Fibroblast of skin of scalp (primary cell): ENCODE measurements at places on chromosomes 3 and 15.

DNA sequence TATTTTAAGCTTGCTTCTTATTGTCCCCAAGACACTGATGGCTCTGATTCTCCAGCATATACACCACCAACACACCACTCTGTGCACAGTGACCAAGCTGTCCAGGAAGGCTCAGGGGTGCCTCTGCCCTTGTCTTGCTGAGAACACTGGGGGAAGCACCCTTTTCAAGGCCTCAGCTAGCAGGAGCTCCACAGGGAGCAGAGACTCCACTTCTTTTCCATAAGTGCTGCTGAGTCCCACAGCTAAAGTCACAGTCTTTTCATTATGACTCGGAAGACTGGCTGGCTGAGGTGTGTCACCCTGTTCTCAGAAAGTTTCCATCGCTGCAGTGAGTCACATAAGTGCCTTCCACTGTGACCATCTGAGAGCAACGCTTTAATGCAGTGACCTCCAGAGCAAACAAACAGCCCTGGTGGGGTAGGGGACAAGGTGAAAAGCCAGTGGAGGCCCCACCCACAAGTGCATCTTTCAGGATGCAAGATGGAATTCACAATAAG lies 226.9 kb upstream of the CHRNA7 start:
- DNase-seq = peak; percentile 4

DNA sequence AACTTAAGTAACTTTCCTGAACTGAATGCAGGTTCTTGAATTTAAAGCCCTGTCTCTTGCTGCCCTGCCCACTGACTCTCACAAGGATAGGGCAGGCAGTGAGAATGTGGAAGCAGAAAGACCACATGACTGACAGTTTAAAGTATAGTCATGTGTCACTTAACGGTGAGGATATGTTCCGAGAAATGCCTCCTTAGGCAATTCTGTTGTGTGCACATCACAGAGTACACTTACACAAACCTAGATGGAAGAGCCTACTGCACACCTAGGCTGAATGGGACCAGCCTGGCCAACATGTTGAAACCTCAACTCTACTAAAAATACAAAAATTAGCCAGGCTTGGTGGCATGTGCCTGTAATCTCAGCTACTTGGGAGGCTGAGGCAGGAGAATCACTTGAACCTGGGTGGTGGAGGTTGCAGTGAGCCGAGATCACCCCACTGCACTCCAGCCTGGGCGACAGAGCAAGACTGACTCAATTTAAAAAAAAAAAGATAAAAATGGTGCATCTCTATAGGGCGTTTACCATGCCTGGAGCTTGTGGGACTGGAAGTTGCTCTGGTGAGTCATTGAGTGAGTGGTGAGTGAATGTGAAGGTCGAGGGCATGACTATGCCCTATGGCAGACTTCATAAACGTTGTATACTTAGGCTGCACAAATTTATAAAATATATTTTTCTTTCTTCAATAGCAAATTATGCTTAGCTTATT lies 18.9 kb upstream of the COPG1 start:
- peak; percentile 74 for DNase-seq

GRCh38 chr3:55044486-55044885 lies 116.6 kb upstream of the LRTM1 start:
- no peak for DNase-seq

DNA sequence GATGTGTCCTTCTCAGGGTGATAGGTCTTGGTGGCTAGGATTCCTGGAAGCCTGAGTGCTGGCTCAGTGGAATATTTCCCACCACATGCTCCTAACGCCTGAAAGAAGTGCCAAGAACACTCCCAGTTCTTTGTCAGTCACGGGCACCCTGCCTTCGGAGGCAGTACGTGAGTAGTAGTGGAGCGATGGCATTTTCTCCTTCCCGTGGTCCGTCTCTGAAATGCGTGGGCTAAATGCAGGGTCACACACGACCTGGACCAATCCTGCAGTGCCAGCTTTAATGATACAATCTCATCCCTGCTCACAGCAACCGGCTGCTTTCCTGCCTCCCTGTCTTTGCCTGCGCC lies 14.5 kb downstream of the H1-8 start:
- peak; percentile 19 for DNase-seq

DNA sequence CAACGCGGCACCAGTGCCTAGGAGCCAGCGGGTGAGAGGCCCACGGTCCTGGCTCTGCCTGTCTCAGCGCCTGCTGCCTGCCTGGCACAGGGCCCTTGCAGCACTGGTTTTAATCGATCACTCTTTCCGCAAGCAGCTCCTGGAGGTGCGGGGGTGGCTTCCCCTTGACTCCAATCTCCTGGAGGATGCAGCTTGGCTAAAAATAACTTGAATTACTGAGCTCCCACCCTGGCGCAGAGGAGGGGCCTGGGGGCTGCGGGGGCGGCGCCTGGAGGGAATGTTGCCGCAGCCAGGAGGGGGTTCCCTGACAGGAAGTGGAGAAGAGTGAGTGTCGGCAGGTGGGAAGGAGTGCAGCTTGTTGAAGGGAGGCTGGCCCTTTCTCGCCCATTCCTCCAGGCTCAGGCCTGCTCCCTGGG lies 9.9 kb upstream of the RPL29 start:
- DNase-seq = peak; percentile 49

GRCh38 chr3:13624671-13625125 lies 75.8 kb downstream of the FBLN2 start:
- no peak for DNase-seq

DNA sequence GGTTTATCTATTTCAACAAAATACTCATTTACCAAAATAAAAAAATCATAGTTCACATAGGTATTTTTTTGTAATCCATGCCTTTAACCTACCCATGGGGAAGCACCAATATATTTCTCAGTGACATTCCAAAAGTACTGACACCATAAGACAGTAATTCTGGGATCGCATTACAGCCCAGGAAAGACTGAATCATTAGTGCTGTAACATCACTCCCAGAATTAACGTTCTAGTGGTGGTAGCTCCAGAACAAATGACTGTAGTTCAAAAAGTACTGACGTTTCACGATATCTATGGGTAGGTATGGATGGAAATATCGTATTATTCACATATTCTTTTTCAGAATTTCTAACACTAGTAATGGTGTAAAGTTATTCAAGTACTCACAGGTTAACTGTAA lies 54.3 kb upstream of the NEK10 start:
- DNase-seq = peak; percentile 72

DNA sequence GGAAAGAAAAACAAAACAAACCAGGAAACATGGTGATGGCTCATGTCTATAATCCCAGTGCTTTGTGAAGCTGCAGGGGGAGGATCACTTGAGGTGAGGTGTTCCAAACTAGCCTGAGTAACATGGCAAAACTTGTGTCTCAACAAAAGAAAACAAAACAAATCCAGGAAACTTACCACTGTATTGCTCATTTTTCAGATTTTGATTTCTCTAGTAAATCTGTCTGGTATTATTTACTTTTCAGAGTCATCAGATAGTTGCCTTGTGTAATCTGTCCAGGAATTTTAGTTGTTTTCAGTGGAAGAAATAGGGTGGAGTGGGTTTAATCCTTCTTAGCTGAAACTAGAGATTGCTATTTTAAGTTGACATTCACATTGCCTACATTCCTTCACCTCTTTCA lies 91.8 kb upstream of the ALCAM start:
- peak; percentile 83 for DNase-seq

DNA sequence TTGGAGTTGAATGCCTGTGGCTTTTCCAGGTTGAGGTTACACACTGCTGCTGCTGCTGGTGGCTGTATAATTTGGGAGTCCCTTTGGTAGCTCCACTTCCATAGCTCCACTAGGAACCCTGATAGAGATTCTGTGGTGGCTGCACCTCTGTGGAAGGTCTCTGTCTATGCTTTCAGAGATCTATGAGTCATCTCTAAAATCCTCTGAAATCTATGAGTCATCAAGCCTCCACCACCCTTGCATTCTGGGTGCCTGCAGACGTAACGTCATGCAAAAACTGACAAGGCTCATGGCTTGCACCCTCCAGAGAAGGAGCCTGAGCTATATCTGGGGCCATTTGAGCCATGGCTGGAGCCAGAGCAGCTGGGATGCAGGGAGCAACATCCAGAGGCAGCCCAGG lies 1037.0 kb upstream of the CFAP20DC start:
- peak; percentile 49 for DNase-seq

- DNase-seq = no peak
Measured at GRCh38 chr15:22988811-22989210, 8.6 kb upstream of the CYFIP1 start.

- no peak for DNase-seq
Measured at GRCh38 chr3:39278616-39278935, 1.3 kb downstream of the CX3CR1 start.

DNA sequence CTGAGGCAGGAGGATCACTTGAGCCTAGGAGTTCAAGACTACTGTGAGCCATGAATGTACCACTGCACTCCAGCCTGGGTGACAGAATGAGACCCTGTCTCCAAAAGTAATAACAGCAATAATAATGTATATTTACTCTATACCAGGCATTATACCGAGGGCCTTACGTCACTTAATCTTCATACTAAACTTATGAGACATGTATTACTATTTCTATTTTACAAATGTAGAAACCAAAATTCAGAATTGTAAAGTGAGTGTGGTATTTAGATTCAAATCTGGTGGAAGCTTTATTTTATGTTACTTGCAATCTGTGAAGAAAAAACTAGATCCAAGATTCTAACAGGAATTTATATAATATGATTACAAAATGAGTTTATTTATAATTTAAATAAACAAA lies 9.7 kb upstream of the BLM start:
- no peak for DNase-seq

- DNase-seq = no peak
Measured at GRCh38 chr15:79659691-79660090, 227.6 kb downstream of the MINAR1 start.

- no peak for DNase-seq
Measured at GRCh38 chr3:126834596-126835471, 130.8 kb downstream of the CHCHD6 start.

GRCh38 chr15:78049691-78050440 lies 27.6 kb downstream of the TBC1D2B start:
- peak; percentile 86 for DNase-seq

DNA sequence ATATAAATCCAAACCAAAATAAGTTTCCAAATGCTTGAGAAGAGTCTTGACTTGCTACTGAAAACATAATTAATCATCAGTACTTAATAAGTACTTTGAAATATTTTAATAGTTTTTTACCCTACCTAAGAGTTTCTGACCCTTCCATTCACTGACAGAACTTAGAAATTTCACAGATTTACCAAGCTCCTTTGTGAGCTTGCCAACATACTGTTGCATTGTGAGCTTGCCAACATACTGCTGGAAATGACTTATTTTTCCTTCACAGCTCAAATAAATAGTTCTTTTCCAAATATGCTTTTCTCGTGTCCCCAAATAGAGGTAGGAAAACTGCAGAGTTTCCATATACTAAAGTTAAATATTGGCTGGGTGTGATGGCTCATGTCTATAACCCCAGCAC lies 9.6 kb upstream of the AADAC start:
- DNase-seq = no peak

DNA sequence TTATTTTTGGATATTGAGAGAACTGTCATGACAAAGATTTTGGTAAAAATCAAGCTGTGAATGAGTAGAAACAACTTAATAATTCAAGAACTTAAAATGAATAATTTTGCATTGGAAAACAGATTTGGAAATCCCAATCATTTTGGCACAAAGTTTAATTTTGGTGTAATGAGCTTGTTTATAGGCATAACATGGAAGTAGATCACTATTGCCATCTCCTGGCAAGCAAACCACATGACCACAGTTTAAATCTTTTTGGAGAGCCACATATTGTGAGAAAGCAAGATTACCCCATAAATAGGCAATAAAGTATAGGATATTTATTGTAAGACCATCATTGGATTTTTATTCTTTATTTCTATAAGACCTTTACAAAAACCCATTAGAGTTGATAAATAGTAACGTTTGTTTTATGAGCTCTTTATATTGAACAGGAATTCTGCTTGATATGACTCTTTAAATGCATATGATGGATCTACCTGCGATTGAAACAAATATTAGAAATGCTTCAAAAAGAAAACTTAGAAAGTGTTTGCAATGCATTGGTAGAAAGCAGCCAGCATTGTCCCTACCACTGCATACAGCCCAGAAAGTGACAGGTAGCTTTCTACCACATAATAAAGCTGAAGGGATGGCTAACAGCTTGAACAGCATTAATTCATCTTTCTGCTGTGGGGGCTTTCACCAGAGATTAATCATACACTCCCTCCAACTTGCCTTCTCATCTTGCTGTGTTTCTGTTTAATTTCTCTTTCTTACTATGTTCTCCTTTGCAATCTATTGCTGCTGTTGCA lies 766.8 kb downstream of the TBL1XR1 start:
- peak; percentile 66 for DNase-seq

DNA sequence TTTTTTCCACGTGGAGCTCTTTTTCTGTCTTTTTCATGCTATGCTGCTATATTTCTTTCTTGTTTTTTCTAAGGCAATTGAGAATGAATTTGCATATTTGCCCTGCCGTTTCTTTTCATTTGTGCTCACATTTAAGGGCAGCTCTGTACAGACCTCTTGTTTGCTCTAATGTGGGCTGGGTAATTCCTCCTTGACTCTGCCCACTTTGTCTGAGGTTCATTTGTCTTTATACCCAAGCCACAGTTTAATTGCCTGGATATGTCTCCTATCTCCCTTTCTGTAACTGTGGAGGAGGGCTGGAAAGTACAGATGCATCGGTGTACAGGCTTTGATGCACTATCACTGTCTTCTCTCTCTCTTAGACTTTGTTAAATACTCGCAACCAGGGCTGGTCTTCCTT lies 195.9 kb downstream of the EPHB1 start:
- no peak for DNase-seq

GRCh38 chr15:95458721-95459120 lies 871.8 kb upstream of the NR2F2 start:
- DNase-seq = peak; percentile 65

DNA sequence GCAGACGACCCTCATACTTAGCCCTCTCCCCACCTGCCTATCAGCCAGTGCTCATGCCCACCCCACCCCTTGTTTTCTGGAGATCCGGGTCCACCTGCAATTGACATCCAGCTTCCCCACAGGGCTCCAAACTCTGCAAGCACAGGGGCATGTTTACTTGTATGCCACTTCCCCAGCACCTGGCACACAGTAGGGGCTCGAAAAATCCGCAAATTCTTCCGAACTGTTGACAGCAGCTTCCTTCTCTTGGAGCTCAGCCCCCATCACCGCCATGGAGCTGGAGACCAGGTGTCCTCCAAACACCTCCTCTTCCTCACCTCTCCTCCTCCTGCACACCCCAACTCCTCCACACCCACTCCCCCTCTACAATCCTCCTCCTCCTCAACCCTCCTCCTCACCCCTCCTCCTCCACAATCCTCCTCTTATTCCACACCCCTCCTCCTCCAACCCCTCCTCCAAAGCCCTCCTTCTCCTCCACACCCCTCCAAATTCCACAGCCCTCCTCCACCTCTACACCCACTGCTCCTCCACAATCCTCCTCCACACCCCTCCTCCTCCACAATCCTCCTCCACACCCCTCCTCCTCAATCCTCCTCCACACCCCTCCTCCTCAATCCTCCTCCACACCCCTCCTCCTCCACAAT lies 70.4 kb upstream of the BLM start:
- no peak for DNase-seq

- no peak for DNase-seq
Measured at GRCh38 chr15:80172401-80172800, 19.6 kb downstream of the FAH start.

GRCh38 chr15:79071901-79072300 lies 18.7 kb downstream of the RASGRF1 start:
- DNase-seq = no peak

- no peak for DNase-seq
Measured at GRCh38 chr3:134388788-134389485, 14.7 kb upstream of the AMOTL2 start.
